ENCODE measurements at places on chromosomes 7 and 10.
A peak's percentile ranks its signal among the peaks of the same experiment; 100 is the strongest.

DNA sequence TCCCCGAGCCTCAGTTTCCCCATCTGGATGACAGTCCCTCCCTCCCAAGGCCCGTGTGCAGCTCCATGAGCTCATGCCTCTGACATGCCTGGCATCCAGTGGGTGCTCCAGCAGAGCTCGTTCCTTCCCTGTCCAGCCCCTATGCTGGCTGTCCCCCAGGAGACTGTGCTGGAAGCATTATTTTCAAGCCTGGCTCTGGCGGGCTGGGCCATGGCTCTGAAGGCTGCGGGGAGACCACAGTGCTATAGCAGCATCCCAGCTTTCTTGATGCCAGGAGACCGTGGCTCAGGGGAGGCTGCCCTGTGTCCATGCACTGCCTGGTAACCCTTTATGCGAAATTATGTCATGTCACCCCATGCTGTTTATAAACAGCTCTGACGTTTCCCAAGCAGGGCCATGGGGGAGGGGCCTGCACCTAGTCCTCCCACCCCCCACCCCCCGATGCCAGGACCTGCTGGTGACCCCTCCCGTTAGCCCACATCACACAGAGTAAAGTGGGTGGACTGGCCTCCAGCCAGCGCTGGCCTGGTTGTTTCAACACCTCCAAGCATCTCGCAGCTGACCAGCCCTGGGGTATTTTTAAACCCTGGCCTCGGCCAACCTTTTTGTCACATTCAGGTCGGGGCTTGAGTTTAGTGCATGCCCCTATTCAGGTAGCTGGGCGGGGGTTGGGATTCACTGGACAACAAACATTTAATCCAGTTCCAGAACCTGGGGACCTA lies 105.9 kb upstream of the ZNF716 start:
- no peak for DNase-seq

- peak; percentile 16 for DNase-seq
Observed at GRCh38 chr10:121680879-121681655, 82.8 kb upstream of the FGFR2 start.

DNA sequence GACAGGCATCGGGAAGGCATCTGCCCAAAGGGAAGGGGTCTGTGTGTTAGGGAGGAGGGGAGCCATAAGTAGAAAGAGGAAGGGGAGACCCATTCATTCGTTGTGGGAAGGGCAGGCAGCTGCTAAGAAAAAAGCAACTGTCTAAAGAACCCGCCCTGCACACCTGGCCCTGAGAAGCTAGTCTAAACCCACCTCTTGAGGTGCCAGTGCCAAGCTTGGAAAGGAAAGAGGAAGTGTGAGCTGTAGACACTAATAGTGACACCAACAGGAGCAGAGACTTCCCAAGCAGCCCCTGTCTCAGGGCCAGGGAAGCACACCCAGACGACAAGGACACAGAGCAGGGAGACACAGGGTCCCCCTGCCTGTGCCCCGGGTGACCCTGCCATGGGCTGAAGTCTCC lies 40.8 kb upstream of the PRSS58 start:
- no peak for DNase-seq

DNA sequence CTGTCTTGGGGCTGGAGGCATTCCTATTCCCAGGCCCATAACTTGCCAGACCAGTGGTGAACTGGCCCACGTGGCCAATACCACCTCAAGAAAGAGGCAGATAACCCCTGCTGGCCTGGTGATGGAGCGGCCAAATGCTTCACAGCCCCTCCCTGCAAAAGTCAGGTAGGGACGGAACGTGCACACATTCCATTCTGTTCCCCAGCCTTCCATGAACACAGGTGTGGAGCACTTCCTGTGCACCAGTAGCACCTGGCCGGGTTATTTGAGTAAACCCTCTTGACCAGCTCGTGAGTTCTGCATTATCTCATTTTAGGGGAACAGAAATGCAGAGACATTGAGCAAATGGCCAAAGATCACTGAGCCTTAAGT lies 134.4 kb downstream of the SH3PXD2A start:
- no peak for DNase-seq

- DNase-seq = no peak
Observed at GRCh38 chr10:52004342-52004949, 305.1 kb upstream of the CSTF2T start.

DNA sequence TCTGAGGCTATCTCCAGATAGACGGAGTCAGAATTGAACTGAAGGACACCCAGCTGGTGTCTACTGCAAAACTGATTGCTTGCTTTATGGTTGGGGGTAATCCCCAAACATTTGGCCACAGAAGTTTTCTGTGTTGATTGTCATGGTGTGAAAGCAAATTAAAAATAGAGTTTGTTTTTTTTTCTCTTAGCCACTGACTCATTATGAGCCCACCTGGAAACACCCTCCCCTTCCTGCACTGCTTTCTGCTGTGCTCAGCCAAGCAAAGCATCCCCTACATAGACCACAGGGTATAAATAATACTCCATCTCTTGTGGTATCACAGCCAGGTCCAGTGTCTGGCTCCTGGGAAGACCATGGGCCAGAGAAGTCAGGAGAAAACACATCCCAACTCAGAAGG lies 6.5 kb upstream of the VWC2 start:
- DNase-seq = no peak

DNA sequence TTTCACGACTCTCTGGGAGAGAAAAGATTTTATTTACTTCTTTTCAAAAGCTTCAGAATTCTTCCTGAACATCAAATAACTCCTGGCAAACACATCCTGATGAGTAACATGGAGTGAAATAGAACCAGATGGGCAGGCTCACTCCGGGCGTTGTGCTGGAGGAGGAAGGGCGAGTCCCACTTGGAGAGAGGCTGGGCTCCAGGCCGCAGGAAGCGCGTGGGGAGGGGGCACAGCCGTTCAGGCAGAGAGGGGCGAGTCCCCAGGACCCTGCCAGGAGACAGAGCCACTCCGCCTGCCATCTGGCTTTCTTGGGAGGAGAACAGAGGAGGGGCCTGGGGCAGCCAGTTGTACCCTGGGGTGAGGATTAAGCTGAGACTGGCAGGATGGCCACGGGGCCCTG lies 265.9 kb upstream of the ZMIZ1 start:
- no peak for DNase-seq

- no peak for DNase-seq
Observed at GRCh38 chr7:78191475-78192079, 393.0 kb downstream of the PHTF2 start.

- DNase-seq = no peak
Observed at GRCh38 chr7:120207037-120207436, 65.9 kb upstream of the KCND2 start.

- no peak for DNase-seq
Observed at GRCh38 chr7:111101856-111102646, 11.1 kb downstream of the LRRN3 start.

- no peak for DNase-seq
Observed at GRCh38 chr7:158999496-158999895, 143.1 kb downstream of the DYNC2I1 start.

GRCh38 chr7:155517969-155518368 lies 28.4 kb downstream of the CNPY1 start:
- DNase-seq = no peak

DNA sequence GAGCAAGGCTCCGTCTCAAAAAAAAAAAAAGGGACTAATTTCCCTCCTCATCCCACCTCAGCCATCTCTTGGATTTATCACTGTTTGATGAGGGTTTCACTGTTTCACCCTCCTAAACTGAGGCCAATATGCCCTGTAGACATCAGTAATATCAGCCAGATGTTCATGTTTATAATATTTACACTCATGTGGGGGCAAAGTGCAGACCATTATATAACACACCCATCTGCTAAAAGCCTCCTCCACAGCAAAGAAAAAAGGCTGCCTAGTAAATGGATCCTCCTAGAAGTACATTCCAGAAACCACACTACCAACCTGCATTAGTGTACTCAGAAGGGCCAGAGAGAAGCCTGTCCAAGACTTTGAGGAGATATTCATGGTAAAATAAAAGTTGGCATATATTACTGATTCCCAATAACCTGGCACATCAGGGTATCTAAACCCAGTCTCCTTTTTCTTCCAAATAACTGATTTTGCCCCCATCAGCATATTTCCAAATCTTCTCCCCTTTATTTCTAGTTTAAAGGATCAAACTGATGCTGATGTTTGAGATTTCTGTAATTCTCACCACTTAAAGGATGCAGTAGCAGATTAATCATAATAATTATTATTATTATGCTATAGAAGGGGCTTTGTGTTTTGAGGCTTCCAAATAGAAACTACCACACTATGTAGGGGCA lies 55.1 kb downstream of the LGI1 start:
- no peak for DNase-seq

- peak; percentile 48 for DNase-seq
Observed at GRCh38 chr10:4141471-4141870, 356.5 kb upstream of the KLF6 start.

DNA sequence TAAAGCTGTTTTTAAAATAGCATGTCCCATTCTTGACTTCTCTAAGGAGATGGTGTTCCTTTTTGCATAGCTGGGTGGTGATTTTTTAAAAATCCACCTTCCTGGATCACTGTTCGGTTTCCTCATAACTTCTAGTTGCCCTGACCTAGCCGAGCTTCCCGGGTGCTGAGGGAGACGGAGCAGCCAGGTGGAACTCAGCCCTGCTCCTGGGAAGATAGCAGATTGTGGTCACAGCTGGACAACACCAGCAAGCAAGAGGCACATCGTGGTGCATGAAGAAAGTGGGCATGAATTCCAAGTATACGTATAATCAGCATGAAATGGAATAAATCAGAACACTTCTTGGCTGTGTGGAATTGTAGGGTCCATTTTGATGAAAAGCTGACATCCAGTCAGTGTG lies 73.5 kb upstream of the RSU1 start:
- DNase-seq = no peak

- DNase-seq = no peak
Observed at GRCh38 chr7:111103678-111104274, 12.8 kb downstream of the LRRN3 start.

DNA sequence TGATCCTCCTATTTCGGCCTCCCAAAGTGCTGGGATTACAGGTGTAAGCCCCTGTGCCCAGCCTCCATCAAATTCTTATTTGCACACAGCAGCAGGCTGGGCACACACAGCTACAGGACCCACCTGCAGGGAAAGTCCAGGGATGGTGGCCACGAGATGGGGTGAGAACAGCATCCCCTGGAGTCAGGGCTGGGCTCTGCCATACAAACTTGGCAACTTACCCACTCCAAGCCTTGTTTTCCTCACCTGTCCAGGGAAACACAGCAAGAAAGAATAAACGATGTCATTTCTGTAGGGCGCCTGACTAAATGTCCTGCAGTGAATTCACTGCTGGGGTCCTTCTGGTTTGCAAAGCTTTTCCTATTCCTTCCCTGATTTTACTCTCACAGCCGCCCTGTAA lies 5.5 kb downstream of the MYH16 start:
- DNase-seq = no peak

- DNase-seq = no peak
Observed at GRCh38 chr10:11787846-11788245, 35.3 kb upstream of the PROSER2 start.

DNA sequence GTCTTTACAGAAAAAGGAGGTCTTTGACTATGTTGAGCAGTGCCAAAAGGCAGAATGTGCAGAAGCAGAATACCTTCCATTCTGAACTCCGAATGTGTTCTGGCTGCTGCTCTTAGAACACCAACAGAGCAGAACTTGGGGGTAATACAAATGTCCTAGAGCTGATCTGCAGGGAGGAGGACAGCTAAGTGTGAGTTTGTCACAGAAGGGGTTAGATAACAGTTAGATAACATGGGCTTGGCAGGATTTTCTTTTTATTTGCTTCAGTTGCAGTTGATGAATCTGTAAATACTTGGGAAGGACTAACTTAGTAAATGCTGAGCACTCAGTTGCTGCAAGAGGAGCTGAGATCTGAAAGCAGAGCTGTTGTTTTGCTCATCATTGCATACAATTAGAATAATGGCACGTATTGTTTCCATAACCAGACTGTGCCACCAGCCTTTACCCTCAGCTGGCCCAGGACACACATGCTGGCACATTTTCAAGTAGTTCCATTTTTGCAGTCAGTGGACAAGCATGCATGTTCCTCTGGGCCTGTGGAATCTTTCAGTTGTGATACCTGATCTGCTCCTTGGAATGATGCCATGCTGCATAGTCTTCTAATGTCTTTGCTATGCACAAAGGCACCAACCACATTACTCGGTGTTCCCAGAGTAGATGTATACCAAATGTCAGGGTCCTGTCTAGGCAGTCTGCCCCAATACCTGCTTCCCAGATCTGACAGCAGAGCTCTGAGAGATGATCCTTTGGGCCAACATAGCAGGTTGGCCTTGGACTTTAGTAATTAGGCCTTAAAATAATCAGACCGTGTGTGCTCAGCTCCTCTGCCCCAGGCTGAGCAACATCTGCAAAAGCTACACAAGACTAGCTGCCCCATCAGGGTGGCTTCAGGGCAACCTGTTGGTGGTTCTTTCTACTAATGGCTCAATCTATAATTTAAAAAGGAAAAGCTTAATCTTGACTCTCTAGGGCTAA lies 55.7 kb downstream of the GSDME start:
- no peak for DNase-seq

- peak; percentile 52 for DNase-seq
Observed at GRCh38 chr10:88851706-88852105, at the start of gene ANKRD22. Gene ANKRD22 (minus strand): TSS chr10:88851844. CDS start chr10:88851607, 237 bp downstream.

DNA sequence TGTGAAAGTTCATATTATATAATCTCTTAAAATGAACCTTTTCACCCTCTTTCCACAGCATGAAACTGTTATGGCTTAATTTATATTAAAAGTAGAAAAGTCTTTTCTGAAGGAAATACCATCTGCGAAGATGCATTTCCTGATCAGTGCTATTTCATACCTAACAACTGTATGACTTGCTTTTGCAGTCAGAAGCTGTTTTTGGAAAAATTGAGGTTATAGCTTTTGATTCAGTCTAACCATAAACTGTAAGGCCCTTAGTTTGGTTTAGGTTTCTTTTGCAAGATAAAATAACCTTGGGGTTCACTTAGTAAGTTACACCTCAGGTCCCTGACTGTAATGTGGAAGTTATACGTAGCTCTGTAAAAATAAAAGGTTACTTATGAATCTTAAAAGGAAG lies 22.7 kb upstream of the PARP12 start:
- DNase-seq = no peak

DNA sequence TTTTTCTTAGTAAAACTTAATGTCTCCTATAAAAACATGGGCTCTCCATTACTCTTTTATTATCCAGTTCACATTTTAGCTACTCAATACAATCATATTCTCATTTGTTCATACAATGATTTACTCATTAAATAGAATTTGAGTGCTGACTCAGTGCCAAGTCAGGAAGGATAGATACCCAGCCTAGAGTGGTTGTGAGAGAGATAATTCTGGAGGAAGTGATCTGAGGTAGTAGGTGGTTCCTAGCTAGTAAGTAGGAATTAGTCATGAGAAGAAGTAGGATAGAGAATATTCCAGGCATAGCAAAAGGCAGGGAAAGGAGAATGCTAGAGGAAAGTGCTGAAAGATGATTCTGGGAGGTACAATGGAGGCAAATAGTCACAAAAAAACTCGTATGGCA lies 133.5 kb upstream of the MBL2 start:
- DNase-seq = no peak

Data from Caco-2 (cell line).